ENCODE measurements at places on chromosomes 7 and 10. TPM values are rescaled to one million over a fixed set of nuclear protein-coding genes. Genes with fewer than 3 reads are reported as not detected.

The LRIT1 gene
- not detected for total RNA-seq

The NUTM2E gene
- total RNA-seq = not detected

The PTPN20 gene
- 1.1 TPM for total RNA-seq

The PLEKHS1 gene
- total RNA-seq = not detected

The TFEC gene
- total RNA-seq = 2.0 TPM

The OR2A1 gene
- total RNA-seq = not detected

The DNAH11 gene
- 0.34 TPM for total RNA-seq

The CNTNAP2 gene
- total RNA-seq = not detected

The CFAP43 gene
- total RNA-seq = not detected

The WNT2 gene
- total RNA-seq = not detected

The FAM25A gene
- total RNA-seq = not detected

The C7orf57 gene
- not detected for total RNA-seq

The ITIH5 gene
- total RNA-seq = 0.51 TPM

The UPK3B gene
- total RNA-seq = under 0.01 TPM

The SUGCT gene
- 1.0 TPM for total RNA-seq

The ZNF727 gene
- total RNA-seq = 0.14 TPM

The HOXA7 gene
- total RNA-seq = 2.9 TPM

The COL17A1 gene
- 0.84 TPM for total RNA-seq

The KIF11 gene
- total RNA-seq = 8.8 TPM

The NPFFR1 gene
- not detected for total RNA-seq

The FIS1 gene
- 189 TPM for total RNA-seq

The CNPY4 gene
- 39.5 TPM for total RNA-seq

The SH2D4B gene
- total RNA-seq = 0.34 TPM

The SEMA3D gene
- total RNA-seq = 20.4 TPM

The AGMO gene
- total RNA-seq = 1.9 TPM

Data from dermis blood vessel endothelial cell (primary cell).